ENCODE measurements at places on chromosomes 12 and 14.

GRCh38 chr12:50074936-50075807, 10.0 kb upstream of the SMARCD1 start:
- DNase-seq = peak; percentile 90

- DNase-seq = no peak
These were observed 10.7 kb downstream of the VDR start for GRCh38 chr12:47894068-47894467.

DNA sequence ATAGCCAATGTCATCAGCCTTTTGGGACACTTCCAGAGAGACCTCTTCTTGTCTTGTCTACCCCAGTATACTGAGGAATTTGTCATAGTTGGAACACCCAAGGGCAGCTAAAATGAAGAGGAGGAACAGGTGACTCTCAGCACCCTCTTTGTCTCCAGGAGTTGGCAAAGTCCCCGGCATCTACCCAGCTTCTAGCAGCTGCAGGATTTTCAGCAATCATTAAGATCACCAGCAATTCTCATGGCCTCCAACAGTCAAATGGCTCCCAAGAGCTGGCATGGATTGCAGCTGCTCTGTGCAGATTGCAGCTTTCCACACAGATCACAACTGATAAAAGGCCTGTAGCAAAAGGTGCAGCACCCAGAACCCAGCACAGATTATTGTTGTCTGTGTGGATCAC, 32.9 kb downstream of the RERGL start:
- DNase-seq = no peak

- no peak for DNase-seq
These were observed 31.1 kb downstream of the IRF2BPL start for GRCh38 chr14:76997257-76997970.

All from activated CD4-positive, alpha-beta T cell treated with anti-CD3 and anti-CD28 coated beads for 36 hours (primary cell).